ENCODE measurements at places on chromosomes 6 and 20.

- no peak for DNase-seq
Measured at GRCh38 chr20:37941992-37942391, 39.1 kb downstream of the VSTM2L start.

- no peak for DNase-seq
Measured at GRCh38 chr6:26475823-26476729, 18.3 kb downstream of the BTN2A1 start.

DNA sequence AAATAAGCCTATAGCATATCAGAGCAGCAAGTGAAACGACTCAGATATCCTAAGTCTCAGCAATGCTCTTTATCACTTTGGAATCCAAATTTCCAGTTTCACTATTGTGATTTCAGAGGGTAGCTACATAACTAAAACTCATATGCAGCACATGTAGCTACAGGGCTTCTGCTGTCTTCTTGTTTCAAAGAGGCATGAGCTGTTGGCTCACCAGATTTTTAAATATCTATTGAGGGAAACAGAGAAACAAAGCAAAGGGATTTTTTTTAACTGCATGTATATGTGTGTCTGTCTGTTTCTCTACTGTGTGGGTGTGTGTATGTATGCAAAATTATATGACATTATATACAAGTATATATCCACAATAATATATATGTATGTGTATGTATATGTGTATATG is 258.4 kb downstream of the HDGFL1 start:
- DNase-seq = no peak

DNA sequence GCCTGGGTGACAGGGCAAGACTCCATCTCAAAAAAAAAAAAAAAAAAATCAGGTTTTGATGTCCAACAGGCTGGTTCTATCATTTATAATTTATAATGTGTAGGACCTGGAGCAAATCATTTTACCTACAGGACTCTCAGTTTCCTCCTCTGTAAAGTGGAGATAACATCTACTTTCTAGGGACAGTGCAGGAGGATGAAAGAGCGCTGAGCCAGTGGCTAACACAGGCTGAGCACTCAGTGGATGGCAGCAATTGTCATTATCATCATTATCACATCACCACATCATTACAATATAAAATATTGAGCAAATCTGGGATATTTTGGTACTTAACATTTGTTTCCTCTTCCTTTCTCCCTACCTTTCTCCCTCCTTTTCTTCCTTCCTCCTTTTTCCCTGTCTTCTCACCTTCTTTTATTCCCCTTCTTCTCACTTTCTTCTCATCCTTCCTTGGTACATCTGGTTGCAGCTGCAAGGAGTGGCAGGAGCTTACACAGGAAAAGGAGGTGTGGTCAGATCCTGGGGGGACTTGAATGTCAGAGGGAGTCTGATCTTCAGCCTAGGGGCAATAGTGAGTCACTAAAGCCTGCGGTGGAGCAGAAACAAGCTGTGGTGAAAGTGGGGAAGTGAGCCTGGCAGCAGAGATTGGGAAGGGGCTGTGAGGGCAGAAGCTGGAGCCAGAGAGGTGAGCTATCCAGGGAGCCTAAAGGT is 24.6 kb upstream of the CTNNBL1 start:
- no peak for DNase-seq

DNA sequence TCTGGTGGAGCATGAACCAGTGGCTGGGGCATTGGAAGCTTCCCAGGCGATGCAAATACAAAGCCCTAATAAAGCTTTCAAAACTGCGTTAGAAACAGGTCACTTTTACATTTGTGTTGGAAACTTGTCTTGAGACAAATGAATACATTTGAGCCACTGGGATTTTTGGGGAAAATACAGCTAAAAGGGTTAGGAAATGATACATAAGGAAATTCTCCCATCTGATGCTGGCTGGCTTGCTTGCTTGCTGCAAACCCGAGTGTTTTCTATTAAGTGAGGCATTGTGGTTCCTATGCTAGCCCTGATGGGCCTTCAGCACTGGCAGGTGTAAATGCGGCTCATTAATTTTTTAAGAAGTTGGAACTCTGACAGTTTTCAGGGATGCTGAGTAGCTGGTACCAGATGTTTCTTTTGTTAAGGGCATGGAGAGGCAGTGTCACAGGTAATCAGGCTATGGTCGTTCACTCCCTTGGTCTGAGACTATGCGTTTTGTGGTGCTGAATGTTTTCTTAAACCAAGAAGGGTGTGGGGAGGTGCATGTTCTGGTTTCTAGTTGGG is 35.2 kb downstream of the RREB1 start:
- DNase-seq = no peak

DNA sequence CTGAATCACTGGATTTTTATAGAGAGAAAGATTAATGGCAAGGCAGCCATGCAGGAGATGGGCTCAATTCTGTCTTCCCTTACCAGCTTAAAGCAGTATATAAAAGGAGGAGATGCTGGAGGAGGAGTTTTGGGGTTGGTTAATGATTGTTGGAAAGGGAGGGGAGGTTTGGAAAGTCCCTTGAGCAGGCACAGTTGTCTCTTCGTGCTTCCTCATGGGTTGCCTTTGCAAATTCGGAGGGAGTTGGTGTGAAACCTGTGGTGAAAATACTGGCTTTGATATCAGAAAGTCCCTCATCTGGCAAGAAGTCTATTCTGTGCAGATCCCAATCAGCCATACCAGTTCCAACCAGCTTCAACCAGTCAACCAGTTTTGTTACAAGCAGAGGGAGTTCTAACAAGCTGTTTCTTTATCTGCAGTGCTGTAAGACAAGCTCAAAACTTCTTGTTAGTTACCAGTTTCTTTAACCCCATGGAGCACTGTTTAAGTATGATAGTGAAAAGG is 107.0 kb downstream of the HIVEP1 start:
- DNase-seq = no peak

- DNase-seq = no peak
Measured at GRCh38 chr6:117441824-117442264, 16.1 kb upstream of the ROS1 start.

DNA sequence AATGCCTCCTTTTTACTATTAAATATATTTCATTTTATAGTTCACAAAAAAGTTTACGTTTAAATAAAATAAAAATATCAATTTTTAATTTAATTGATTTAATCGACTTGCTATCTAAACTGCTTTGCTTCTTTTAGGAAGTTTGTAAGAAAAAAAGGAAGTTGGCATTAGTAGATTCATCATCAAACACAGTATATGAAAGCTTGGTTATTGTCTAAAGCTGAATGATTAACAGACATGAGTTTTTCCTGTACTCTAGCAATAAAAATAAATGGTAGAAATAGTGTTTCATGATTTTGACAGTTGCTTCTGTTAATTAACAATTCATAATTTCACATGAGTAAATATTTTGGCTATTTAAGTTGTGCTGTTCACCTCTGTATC is 1285.5 kb upstream of the GJE1 start:
- no peak for DNase-seq

GRCh38 chr20:64080813-64081623 is 1.1 kb downstream of the OPRL1 start:
- no peak for DNase-seq

DNA sequence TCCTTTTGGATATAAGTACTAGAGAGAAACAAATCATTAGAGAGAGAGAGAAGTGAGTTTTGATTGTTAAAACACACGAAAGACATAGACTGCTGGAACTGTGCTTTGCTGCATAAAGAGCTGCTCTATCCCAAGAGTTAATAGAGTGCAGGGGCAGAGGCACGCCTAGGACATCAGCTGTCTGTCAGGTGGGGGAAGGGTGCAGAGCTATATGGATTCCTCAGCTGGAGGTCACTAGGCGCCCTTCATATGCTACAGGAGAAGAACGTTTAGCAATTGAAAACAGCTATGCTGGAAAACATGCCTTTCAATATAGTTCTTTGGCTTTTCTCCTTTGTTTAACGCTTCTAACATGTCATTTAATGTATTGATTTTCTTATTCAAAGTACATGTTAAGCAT is 169.0 kb upstream of the MCHR2 start:
- DNase-seq = no peak

- peak; percentile 77 for DNase-seq
Measured at GRCh38 chr6:20866935-20867703, 332.9 kb downstream of the CDKAL1 start.

- DNase-seq = no peak
Measured at GRCh38 chr6:143159001-143159400, 98.3 kb downstream of the AIG1 start.

GRCh38 chr20:58073945-58074856 is 154.3 kb downstream of the ANKRD60 start:
- no peak for DNase-seq

DNA sequence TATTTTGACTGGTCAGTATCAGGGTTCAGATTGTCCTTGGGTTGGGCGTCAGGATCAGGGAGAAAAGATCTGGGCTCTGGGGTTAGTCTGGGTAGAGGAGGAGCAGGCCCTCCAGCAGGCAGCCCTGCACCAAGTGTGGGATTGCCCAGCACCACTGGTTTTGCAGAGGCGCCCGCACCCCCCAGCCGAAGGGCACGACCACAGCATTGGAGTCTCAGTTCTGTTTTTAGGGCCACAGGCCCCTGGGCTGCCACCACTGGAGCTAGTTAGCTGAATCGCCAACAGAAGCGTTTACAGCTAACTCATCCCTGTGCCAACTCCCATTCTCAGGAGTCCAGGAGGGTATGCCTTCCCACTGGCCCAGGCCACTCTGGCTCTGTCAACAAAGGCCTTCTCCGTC is 84.2 kb downstream of the TCP11 start:
- DNase-seq = no peak

- no peak for DNase-seq
Measured at GRCh38 chr6:56593801-56594318, 48.8 kb downstream of the DST start.

DNA sequence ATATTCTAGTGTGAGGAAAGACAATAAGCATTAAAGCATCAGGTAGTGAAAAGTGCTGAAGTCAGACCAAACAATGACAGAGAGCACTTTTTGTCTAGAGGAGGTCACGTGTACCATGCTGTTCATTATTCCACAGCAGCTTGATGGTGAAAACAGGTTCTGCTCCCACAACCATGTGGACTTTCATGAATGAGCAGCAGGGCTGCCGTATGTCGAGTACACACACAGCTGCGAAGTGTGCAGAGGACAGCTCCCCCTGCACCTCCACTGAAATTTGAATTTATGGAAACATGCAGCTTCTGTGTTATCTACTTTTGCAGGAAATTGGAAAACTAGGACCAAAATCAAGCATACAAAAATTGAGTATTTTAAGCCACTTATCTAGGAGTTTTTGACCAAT is 85.3 kb downstream of the MAP7 start:
- DNase-seq = no peak

GRCh38 chr6:54879188-54879985 is 32.8 kb downstream of the FAM83B start:
- DNase-seq = no peak

DNA sequence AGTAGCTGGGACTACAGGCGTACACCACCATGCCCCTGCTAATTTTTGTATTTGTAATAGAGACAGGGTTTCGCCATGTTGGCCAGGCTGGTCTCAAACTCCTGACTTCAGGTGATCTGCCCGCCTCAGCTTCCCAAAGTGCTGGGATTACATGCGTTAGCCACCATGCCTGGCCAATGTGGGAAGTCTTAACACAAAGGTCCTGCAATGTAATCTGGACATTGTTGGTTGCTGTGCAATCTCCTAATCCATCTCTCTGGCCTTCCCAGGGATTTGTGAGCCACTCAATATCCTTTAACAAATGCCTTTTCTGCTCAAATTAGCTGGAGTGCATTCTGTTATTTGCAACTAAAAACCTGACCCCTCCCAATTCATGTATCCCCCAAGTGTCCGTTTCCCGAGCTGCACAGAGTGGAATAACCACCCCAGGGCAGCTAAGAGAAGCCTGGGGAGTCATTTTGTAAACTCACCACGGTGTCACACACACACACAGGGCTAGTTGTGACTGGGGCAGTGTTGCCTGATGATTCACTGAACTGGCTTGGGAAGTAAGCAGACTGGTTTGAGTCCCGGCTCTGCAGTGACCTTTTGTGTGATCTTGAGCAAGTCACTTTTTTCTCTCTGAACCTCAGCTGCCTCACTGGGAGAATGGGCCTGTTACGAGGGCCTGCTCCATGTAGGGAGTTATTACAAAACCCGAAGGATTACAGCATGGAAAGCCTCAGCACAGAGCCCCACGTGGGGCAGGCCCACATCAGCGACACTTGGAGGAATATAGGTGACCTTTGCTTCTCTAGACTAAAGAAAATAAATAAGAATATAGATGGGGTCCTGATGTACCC is 152.3 kb downstream of the ZMYND8 start:
- DNase-seq = no peak

GRCh38 chr6:146890644-146891434 is 292.1 kb downstream of the ADGB start:
- DNase-seq = no peak

GRCh38 chr6:125232466-125232865 is 69.3 kb downstream of the HDDC2 start:
- no peak for DNase-seq

GRCh38 chr6:154482858-154483257 is 27.6 kb downstream of the CNKSR3 start:
- no peak for DNase-seq

GRCh38 chr6:108952776-108953486 is 104.7 kb downstream of the ARMC2 start:
- no peak for DNase-seq

DNA sequence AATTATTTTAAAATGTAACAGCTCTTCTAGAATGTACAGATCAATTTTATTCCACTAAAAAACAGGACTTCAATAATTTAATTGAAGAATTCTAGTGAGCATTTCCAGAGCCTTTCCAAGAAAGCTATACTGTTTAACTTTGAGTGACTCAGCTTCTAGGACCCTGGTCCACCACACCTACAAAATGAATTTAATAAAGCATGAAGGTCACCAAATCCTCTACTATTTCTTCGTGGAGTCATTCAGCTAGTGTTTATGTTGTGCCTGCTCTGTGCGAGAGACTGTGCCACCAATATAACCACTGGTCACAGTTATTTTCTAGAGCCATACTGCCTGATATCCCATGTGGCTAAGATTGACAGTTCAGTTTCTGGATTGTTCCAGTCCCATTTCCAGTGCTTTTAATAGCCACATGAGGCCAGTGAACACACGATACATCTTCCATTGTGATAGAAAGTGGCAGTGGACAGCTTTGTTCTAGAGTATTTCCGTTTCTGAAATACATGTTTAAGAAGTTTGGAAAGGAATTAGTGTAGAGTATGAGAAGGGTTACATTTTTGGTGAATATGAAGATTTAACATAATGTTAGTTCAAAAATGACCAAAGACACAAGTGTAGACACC is 160.7 kb downstream of the MTHFD1L start:
- no peak for DNase-seq

- DNase-seq = no peak
Measured at GRCh38 chr6:139654888-139655782, 280.7 kb upstream of the CITED2 start.

DNA sequence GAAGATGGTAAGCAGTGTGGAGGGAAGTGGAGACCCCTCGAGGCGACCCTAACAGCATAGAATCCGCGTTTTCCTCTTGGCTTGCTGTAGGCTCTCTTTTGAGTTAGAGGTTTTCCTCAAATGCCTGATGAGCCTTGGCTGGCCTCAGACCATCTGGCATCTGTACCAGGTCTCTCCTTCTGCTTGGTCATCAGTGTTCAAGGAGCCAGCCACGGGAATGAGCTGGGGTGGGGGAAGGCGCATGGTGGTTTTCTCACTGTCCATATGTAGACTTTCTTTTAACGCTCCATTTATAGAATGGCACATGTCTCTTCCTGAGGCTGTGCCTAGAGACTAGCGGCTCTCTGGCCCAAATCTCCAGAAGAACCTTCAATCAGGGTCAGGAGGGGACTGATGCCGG is 8.1 kb upstream of the GUCA1A start:
- DNase-seq = no peak

GRCh38 chr6:136550330-136551071 is at the start of gene MAP7:
Gene MAP7, minus strand, starts transcription at chr6:136550422. Its CDS starts 14 bp downstream, at chr6:136550408.
- DNase-seq = peak; percentile 79

- no peak for DNase-seq
Measured at GRCh38 chr6:24352434-24352833, 5.4 kb downstream of the DCDC2 start.

Measured in NCI-H748 treated with DMSO at 0.1 percent for 48 hours (cell line).